Neural progenitor cell (in vitro differentiated cells): ENCODE measurements at places on chromosomes 1 and 21.

DNA sequence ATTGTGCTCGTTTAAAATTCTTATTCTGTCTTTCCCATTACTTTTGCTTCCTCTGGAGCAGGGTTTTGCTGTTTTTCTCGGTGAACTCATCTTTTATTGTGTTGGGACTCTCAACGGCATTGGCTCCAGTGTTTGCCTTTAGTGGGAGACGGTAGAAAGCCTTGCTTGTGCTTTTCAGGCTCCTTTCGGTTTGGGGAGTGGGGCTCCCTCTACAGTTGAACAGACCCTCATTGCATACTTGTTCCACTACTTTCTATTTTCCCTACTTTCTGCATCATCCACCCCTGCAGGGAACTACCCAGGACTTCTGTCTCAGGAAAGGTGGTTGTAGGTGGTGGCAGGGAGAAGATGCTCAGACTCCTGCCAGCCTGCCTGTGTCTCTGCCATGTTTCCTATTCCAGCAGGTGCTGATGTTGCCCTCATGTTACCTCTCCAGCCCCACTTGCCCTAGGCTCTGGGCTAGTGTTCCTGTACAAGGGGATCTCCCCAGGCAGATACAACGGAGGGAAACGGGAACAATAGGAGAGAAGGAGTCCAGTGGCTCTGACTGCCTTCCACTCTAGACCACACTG lies 68.5 kb upstream of the ZBTB18 start:
- DNase-seq = peak; percentile 47

GRCh38 chr1:43531906-43532584 lies 1.4 kb downstream of the PTPRF start:
- peak; percentile 48 for DNase-seq

DNA sequence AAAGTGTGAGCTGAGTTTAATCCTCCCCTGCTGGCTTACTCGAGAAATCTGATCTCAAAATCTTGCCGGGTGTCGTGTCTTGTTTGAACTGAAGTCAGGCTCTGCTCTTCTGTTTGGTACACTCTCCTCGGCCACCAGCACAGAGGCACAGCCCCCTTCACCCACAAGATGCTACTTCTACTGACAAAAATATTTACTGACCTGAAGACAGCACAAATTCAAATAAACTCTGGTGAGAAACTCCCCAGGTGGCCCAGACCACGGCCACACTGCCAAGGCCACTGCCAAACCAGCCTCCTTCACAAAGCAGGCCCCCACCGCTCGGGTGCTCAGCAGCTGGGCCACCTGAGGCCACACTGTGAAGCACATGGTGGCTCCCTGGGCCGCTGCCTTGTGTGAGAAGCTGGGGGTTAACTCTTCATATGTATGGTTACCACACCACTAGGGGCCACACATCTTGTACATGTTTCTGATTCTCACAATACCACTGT lies 80.6 kb downstream of the TGFBR3 start:
- DNase-seq = no peak

DNA sequence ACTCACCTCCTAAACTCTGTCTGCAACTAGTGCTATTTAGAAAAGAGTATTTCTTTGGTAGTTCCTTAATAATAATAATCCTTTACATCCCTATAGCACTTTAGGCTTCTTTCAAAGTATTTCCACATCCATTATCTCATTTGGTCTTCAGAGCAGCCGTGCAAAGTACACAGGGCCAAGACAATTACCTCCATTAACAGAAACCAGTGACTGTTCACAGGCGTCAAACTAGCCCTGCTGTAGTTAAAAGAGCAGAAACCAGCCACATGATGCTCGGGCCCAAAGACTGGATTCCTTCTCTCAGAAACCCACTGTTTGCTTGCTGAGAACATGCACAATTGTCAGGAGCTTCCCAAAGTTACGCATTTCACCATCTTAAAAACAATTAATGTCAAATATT lies 396.0 kb upstream of the DAB1 start:
- DNase-seq = peak; percentile 17

DNA sequence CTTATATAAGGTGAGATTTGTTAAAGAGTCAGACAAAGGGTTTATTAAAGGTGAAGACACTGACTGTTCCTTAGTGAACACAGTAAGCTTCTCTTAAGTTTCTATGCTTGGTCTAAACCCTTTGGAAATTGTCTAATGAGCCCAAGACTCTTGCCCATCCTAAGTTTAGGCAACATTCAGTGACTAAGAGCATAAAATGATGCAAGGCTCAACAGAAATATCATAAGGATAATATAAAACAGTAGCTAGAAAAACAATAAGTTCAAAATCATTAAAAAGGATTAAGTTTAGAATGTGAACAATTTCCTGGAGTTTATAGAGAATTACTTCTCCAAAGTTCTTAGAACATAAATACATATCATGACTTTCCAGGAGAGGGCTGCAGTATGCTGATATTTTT lies 108.9 kb upstream of the PDC start:
- no peak for DNase-seq

DNA sequence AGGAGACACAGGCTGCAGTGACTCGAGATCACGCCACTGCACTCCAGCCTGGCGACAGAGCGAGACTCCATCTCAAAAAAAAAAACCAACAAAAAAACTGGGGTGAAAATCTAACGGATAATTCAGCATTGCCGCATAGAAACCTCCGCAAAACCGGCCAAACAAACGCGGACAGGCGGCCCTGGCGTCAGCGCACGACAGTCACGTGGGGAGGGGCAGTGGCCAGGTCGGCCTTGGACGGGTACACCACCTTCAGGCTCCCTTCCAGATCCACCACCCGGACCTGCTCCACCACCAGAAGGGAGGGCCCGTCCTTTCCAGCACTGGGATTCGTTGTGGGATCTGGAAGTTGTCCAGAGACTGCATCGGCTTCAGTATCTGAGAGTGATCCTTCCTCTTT lies 8.4 kb downstream of the SMIM1 start:
- no peak for DNase-seq

DNA sequence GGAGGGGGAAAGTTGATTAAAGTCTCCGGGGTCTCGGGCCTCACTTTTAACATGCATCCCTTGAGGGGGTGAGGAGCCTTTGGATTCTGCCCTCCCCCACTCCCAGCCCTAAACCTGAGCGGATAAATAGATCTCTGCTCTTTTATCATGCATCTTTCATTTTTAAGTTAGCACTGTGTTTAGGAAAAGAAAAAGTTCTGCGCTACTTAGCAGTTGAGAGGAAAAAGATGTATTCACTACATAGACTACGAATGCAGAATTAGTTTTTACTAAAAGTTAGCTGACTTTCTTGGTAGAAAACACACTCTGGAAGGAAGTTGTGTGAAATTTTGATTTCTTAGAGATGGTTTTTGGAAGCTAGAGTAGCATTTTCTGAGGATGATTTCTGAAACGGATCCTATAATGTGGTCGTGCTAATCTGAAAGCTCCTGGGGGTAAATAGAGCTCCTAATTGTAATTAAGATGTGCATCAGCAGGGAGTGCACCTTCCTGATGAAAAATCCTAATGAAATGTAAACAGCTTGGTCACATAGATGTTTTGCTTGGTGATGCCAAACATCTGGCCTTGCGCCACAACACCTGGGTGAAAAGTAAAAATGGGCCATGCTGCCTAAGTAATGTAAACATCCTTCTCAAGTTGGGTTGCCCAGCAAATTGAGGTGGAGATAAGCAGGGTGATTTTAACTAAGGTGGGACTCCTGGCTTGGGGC lies 1.8 kb downstream of the ROR1 start:
- DNase-seq = no peak

DNA sequence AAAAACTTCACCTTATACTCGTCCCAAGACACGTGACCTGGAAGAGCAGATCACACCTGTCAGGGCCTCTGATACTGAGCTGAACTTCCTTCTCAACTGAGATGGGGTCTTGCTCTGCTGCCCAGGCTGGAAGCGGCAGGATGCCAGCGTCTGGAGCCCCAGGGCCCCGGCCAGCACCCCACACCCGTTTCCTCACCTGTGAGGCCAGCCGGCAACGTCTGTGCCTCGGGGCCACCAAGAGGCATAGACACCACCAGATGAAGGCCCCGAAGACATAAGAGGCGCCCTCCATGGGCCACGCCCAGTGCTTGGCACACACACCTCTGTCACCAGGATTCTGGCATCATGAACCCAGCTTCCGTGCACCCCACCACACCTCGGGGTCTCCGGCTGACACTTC lies 8.5 kb downstream of the SDF4 start:
- DNase-seq = no peak

GRCh38 chr1:201530741-201531531 lies 8.0 kb upstream of the NAV1 start:
- peak; percentile 83 for DNase-seq

- no peak for DNase-seq
Measured at GRCh38 chr1:184004935-184005334, 32.6 kb downstream of the COLGALT2 start.

- no peak for DNase-seq
Measured at GRCh38 chr1:915295-916172, 8.2 kb upstream of the SAMD11 start.

GRCh38 chr1:222631611-222632208 lies 13.8 kb downstream of the MIA3 start:
- DNase-seq = no peak

- DNase-seq = no peak
Measured at GRCh38 chr1:65276197-65276939, 33.0 kb upstream of the DNAJC6 start.

DNA sequence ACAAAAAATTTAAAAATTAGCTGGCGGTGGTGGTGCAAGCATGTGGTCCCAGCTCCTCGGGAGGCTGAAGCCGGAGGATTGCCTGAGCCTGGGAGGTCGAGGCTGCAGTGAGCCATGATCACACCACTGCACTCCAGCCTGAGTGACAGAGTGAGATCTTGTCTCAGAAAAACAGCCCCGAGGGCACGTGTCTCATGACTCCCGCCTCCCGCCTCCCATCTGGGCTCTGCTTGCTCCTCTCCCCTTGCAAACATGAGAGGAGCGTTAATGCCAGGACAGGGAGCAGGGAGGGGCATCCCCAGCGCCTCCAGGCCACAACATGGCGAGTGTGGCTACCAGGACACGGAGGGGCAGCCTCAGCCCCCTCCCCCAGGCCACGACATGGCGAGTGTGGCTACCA lies 28.3 kb downstream of the FAAP20 start:
- no peak for DNase-seq

- DNase-seq = peak; percentile 52
Measured at GRCh38 chr1:200410566-200410878, 686 bp upstream of the ZNF281 start.

DNA sequence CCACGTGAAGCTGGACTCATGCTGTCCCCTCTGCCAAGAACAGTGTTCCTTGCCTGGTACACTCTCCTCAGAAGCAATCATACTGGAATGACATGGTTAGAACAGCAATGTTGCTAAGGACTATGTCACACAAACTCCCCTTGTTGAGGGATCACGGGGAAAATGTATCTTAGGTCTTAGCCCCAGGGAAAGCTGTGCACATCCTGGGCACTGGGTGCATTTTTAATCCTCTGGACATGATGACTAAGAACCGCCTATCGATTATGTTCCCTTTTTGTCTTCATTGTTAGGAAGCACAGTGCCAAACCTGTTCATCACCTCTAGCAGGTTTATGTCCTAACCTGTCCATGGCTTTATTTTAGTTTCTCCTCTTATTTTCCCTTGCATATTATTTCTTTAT lies 115.1 kb downstream of the HIVEP3 start:
- no peak for DNase-seq

DNA sequence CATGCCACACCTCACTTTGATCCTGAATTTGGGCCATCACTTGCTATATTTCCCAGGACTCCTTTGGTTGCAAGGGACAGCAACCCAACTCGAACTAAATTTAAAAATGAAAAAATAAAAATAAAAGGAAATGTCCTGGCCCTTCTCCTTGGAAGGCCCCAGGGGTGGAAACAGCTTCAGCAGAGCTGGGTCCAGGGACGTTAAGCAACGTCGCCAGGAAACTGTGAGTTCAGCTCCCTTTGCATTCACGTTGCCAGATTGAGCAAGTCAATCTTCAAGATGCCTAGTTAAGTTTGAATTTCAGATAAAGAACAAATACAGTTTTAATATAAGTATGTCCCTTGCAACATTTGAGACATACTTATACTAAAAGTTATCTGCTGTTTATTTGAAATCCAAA lies 14.6 kb upstream of the SPSB1 start:
- no peak for DNase-seq

GRCh38 chr1:74857676-74858075 lies 124.7 kb downstream of the TYW3 start:
- DNase-seq = peak; percentile 25

DNA sequence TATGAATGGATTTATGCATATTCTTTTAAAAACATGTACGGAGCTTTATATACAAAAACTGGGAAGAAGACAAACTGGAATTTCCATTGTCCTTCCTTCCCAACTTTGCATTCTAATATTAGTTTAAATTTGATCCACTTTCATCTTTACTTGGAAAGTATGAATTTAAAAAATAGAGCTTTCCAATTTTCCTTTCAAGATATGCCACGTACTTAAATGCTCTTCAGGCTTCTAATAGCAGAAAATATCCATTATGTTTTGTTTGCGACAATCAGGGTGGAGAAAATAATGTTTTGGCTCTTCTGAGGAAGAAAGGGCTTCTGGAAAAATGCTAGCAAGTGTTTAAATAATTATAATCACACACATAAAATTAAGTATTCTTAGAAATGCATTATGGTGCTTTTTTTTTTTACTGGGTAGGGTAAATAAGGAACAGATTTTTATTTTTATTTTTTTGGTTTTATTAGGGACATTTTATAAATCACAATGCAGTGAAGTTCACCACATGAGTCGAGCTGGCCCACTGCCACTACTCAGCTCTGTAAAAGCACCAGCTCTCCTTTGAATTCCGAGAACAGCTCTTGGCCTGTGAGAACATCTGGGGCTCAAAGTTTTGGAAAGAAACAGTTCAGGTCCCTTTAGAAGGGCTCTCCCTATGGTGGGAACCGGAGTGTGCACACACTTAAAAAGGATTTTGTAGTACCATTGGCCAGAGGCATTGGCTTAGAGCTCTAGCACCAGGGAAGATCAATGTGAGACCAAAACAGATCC lies 287.4 kb upstream of the LYPLAL1 start:
- DNase-seq = no peak

GRCh38 chr1:222034790-222035189 lies 292.9 kb upstream of the DUSP10 start:
- DNase-seq = no peak

GRCh38 chr1:193103759-193104501 lies 1.3 kb downstream of the GLRX2 start:
- DNase-seq = no peak

- no peak for DNase-seq
Measured at GRCh38 chr1:6519491-6519934, 28.0 kb upstream of the PLEKHG5 start.

GRCh38 chr21:15495965-15496364 lies 233.8 kb upstream of the USP25 start:
- no peak for DNase-seq

- DNase-seq = no peak
Measured at GRCh38 chr1:38826262-38826661, 33.3 kb downstream of the RRAGC start.

GRCh38 chr1:64234714-64235113 lies 31.3 kb downstream of the UBE2U start:
- DNase-seq = no peak

- DNase-seq = no peak
Measured at GRCh38 chr1:185636848-185637247, 97.3 kb upstream of the HMCN1 start.

DNA sequence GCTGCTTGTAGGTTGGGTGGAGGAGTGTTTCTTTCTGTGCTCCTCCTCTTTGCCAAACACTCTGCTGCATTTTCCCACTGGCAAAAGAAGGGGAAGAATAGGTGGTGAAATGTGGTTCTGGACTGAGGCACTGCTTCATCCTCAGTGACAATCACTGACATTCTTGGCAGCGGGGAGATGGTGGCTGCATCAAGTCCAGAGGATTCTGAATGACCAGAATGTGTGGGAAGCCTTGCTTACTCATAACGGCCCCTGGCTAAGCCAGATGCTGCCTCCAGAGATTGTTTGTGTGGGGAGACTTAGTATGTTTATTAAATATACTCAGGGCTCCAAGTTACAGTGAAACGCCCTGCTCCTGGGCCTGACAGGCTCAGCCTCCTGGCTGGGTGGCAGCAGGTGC lies 160.3 kb downstream of the CACNA1E start:
- no peak for DNase-seq
